ENCODE measurements at places on chromosomes 7 and 10.
A peak's percentile ranks its signal among the peaks of the same experiment; 100 is the strongest.

DNA sequence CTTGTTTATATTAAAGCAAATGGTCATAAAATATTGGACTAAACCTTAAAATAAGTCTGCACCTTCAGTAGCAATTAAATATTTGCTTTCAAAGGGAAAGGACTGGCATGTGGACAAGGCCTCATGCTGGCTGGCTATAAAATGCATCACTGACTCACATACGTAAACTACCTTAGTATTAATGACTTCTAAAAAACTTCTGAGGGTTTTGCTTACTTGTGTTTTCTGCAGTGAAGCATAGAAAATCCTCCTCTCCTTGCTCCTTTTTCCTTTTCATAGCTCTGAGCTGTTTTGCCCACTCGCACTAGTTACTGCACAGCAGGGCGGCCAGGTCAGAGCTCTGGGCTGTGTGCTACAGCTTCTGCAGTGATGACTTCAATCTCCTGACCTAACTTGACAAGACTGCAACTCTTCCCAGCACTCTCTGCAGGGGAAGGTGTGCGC lies 82.3 kb downstream of the CUL2 start:
- DNase-seq: no peak

- no peak for DNase-seq
These were observed 116.4 kb upstream of the ITGB1 start for GRCh38 chr10:33074443-33074842.

DNA sequence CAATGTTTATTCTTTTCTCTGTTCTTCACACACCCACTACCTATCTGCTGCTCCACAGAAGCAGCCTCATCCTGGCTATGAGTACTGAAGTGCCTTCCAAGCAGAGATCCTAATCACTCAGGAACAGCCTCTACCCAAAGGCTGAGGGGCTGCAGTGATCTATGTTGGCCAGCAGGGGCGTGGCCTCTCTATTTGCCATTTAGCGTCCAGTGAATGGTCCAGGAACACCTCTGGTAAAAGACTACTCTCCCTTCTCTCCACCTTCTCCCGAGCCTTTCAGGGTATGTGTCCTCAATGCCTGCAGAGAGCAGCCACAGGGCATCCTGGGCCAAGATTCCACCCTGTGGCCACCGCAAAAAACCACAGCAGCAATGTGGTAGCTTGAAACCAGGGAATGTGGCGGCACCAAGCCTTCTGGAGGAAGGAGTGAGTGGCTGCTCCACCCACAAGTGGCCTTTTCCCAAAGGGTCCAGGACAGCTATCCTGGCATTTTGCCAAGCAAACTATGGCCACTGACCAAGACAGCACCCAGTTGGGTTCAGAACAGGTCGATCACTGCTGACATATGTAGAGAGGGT lies 70.9 kb downstream of the SYPL1 start:
- DNase-seq: peak; percentile 42

- no peak for DNase-seq
These were observed 5.3 kb downstream of the ATXN7L1 start for GRCh38 chr7:105871142-105871541.

DNA sequence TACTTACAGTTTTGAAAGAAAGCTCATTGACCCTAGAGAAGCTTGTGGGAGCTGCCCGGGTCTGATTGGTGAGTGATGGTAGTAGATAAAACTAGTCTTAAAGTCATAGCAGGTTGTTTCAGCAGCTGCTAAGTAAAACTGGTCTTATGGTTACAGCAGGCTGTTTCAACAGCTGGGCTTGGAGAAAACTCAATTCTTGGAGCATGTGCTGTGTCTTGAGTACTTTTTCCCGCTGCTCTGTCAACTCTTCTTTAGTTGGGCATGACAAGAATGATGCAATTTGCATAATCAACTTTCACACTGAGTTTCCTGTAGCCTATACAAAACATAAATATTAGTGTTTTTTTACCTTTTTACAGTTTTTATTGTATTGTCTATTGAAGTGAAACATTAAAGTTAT lies 707.9 kb downstream of the AUTS2 start:
- no peak for DNase-seq

- no peak for DNase-seq
These were observed 490 bp downstream of the KIN start for GRCh38 chr10:7787150-7787856.

GRCh38 chr7:155380221-155380861 lies 77.6 kb upstream of the EN2 start:
- DNase-seq: peak; percentile 58

DNA sequence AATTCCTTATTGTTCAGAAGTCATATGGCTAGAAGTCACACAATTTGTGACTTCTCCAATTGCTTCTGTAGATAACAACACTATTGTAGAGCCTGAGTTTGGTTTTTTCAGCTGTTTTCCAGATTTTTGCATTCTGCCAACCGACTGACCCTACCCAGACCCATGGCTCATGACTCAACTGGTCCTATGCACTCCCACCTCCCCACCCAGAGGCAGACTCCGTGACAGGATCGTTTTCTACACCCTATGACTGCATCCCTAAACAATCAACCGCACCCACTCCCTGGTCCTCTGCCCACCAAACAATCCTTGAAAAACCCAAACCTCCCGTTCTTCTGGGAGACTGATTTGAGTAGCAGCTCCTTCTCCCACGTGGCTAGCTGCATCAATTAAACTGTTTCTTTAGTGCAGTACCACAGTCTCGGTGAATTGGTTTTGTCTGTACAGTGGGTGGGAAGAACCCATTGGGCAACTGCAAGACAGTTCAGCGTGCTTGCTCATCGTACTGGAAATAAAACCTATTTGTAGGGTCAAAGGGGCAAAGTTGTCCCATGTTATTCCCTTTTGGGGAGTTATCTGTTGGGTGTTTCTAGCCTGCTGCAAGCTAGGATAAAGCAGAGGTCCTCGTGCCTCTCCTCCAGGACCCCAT lies 150.3 kb upstream of the FAM20C start:
- no peak for DNase-seq

GRCh38 chr7:14085901-14086300 lies 96.4 kb upstream of the ETV1 start:
- no peak for DNase-seq

GRCh38 chr10:593901-594457 lies 95.5 kb downstream of the DIP2C start:
- DNase-seq: no peak

GRCh38 chr10:23522345-23522744 lies 83.5 kb downstream of the OTUD1 start:
- DNase-seq: no peak

GRCh38 chr7:96211954-96212353 lies 109.9 kb downstream of the SLC25A13 start:
- no peak for DNase-seq

GRCh38 chr10:46543466-46544377 lies 12.7 kb downstream of the GPRIN2 start:
- DNase-seq: no peak

- peak; percentile 83 for DNase-seq
These were observed 240.9 kb upstream of the KAT6B start for GRCh38 chr10:74585231-74586087.

GRCh38 chr7:96417784-96418183 lies 95.9 kb upstream of the SLC25A13 start:
- DNase-seq: no peak

DNA sequence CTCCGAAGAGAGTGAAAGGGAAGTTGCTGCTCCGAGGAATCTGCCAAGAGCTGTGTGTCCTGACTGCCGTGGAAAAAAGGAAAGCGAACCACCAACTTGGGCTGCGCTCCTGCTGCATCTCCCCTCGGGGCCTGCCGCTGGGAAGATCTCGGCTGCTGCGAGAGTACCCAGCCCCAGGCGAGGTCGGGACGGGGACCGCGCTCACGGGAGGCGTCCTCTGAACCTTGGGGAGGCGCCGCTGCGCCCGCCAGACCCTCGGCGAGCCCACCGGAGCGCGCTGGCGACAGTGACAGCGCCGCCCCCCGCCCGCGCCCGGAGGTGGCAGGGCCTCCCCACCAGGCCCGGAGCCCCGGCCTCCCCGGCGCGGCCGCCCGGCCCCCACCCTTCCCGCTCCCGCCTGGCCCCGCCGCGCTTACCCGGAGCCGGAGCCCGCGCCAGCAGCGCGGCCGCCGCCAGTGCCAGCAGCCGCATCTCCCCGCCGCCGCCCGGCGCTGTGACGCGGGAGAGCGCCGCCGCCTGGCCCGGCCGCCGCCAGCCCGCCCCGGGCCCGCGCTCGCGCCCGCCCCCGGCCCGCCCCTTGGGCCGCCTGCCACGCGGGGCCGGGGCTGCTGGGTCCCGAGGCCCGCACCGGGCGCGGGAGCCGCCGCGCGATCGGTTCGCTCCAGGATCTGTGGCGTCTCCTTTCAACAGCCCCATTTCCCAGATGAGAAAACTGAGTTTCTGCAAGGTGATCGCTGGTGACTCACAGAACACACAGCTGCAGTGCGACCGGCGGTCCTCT lies at the start of gene VSTM4:
Gene VSTM4, minus strand, starts transcription at position 508 of the 781 bp plus-strand sequence. Its CDS starts 37 bp downstream, at position 471.
- DNase-seq: no peak

GRCh38 chr10:63429281-63429680 lies 36.5 kb downstream of the JMJD1C start:
- DNase-seq: no peak

GRCh38 chr10:36391405-36391804 lies 734.0 kb upstream of the ANKRD30A start:
- no peak for DNase-seq

GRCh38 chr10:112045938-112046337 lies 137.6 kb downstream of the GPAM start:
- no peak for DNase-seq

DNA sequence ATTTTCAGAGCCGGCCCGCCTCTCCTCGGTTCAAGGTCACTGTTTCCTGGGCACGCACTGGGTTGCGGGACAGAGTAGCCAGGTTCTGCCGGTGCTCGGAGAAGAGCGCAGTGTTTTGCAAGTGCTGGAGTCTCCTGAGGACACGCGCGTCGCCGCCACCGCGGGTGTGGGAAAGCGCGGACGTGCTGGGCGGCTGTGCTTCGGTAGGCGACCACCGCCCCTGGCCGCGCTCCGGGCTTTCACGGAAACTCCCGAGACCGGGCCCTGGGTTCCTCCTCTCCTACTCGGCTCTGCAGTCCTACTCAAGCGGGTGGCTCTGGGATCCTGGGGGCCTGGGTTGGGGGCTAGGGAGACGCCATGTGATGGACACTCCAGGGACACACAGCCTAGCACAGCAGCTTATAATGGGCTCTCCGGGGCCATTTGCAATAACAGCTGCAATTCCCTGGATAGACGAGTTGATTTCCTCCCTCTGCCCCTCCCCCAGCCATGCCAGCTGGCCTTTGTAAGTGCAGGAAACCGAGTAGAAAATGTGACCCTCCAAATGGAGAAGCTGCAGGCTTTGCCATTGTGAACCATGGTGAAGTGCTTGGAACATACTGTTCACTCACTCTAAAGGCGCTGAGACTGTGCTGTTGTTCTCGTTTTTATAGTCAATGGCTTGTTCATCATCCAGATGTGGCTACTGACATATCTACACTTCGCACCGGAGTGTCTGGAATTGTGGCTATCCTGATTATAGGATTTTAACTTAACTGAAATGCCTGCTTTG lies 2.1 kb downstream of the FRAT1 start:
- no peak for DNase-seq

GRCh38 chr7:107701191-107701590 lies 40.6 kb downstream of the SLC26A4 start:
- no peak for DNase-seq

DNA sequence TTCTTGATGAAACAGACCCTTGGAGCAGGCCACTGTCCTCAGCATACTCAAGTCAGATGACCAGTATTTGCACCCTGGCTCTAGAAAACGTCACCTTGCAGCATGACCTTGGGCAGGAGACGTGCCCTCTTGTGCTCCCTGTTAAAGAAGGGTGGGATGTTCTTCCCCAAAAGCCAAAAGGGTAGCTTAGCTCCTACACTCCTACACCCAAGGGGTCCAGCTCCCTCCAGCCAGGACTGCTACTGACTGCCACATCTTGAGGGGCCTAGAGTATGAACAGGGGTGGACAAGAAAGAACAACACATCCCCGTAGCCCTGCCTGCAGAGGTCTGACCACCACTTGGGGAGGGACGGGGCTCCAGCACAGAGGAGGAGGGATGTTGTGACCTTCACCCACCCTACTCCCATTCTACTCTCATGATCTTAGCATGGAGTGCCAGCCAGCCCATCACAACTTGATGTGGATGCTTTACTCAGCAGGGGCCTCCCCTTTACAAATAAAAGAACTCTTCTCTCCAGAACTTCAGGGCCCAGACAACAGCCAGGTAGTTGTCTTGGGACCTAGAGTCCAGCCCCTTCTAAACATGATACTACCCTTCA lies 165.3 kb upstream of the ZMIZ1 start:
- DNase-seq: no peak

GRCh38 chr10:76558586-76558985 lies 1079.0 kb downstream of the KCNMA1 start:
- DNase-seq: no peak

GRCh38 chr10:106570268-106570667 lies 594.2 kb downstream of the SORCS1 start:
- no peak for DNase-seq

GRCh38 chr10:74728225-74728624 lies 98.2 kb upstream of the KAT6B start:
- DNase-seq: no peak

DNA sequence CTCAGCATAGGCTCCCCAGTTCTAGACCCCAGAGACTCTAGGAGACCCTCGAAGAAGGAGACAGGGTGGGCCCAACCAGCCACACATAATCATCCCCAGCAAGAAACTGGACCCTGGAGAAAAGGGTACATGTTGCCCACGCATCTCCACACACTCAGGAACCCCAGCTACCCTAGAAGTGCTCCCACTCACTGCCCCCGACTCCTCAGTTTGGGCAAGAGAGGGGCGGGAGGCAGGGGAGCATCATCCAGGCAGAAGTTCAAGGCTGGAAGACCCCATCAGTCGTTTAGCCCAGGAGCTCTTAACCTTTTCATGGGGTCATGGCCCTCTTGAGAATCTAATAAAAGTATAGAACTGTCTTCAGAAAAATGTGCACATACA lies 1.8 kb upstream of the ZNF467 start:
- no peak for DNase-seq

DNA sequence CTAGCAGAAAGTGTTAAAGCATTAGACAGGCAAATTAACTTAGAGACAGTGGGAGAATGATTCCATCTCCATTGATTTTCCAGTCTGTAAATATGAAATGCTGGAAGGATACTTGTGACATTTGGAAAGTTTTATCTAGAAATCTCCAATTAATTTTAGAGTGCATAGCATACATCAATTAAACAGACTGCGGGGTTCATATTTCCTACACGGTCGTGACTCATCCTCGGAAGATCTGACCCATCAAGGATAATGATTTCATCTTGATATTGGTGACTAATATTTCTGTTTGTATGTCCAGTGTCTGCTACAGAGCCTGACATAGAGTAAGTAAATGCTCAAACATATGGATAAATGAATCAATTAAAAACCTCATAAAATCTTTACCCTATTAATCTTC lies 474.9 kb downstream of the KCNMA1 start:
- DNase-seq: no peak

DNA sequence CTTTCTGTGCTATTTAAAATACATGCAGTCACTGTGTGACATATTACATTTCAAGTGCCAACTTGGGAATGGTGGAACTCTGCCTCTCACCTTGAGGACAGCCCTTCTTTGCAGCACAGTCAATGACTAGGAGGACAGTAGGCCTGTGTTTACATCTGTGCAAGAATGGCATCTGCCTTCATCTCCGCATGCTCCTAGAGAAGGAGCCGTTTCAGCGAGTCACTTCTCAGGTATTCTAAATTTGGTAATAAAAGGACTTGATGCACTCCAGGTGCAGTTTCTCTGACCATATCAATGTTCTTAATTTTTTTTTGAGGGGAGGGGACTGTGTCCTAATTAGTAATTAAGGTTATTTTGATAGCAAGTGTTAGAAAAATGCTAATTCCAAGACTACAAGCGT lies 128.9 kb downstream of the SDK1 start:
- no peak for DNase-seq

GRCh38 chr10:45471059-45471458 lies 97.0 kb downstream of the ALOX5 start:
- DNase-seq: no peak

Measured in CD4-positive, alpha-beta T cell treated with Interferon alpha-2 for 1 hour (primary cell).